ENCODE measurements at places on chromosomes 12 and 14.

DNA sequence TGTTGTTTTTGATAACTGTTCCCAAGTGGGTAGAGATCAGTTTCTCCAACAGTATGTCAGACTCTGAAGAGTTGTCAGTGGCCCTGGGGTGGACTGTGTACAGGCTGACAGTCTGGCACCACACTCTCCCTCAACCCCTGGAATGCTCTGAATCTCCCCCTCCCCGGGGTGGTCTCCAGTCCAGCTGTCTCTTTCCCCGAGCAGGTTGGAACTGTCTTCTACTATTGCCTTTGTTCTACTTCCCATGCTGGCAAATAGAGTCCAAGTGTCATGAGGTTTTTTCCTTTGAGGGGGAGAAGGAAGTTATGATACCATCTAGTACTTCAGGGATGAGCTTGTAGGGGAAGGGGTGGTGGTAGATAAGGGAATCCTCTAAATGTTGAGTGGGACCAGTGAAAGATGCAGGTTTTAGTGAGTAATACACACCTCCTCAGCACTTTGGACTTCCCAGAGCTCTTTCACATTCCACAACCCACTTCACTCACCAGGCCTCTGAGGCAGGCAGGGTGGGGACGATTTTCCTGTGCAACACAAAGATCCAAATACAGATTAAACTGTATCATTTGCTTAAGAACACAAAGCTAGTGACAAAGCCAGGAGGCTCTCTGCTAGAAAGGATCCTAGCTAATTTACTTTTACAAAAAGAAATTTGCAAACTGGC, 170.7 kb upstream of the GZMB start:
- DNase-seq: no peak

- no peak for DNase-seq
Observed at GRCh38 chr14:55028066-55028465, 1.0 kb downstream of the SOCS4 start.

GRCh38 chr12:118120579-118121363, 15.2 kb upstream of the PEBP1 start:
- peak; percentile 72 for DNase-seq

GRCh38 chr14:53450871-53451270, 297.7 kb upstream of the DDHD1 start:
- no peak for DNase-seq

DNA sequence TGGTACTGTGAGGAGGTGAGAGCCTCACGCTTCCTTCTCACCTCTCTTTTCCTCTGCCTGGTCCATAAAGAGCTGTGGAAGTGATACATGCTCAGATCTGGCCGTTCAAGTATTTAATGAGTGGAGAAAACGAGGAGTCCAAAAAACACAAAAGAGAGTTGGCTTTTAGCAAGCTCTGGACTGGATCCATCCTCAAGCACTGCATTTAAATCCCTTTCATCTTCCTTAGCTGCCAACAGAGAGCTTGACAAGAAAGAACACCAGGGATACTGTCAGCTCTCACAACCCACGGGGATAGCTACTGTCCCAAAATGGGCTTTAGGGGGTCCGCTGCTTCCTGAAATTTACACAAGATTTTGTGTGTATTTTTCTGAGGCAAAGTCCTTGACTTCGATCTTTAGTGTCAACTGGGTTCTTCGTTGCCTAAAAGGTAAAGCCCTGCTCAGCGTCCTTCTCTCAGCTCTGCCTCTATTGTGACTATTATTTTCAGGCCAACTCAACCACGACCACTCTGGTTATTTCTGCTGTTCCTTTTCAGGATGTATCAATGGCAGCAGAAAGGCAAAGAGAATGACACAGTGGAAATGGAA, 120.9 kb downstream of the TMTC1 start:
- no peak for DNase-seq
